Activated CD8-positive, alpha-beta T cell treated with anti-CD3 and anti-CD28 coated beads for 36 hours (primary cell): ENCODE measurements at places on chromosomes 7 and 10.

- DNase-seq, result no peak
These were observed 125.3 kb upstream of the CCDC6 start for GRCh38 chr10:60031664-60032063.

DNA sequence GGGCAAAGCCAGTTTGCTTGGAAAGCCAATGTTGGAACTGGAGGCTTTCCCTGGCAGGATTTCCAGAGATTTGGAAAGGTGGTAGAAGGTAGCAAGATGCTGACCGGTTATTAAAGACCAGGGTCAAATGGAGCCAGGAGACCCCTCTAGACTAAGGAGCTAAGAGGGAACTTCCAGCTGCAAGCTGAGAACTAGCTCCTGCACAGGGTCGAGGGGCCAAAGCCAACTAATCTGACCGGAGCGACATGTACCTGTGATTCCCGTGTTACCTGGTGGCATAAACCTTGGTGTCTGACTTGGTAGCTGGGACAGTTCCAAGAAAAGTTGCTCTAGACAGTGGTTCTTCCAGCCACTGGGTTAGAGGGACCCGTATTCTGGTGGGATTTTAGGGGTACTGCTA is 41.8 kb downstream of the SPDYE5 start:
- DNase-seq, result no peak

DNA sequence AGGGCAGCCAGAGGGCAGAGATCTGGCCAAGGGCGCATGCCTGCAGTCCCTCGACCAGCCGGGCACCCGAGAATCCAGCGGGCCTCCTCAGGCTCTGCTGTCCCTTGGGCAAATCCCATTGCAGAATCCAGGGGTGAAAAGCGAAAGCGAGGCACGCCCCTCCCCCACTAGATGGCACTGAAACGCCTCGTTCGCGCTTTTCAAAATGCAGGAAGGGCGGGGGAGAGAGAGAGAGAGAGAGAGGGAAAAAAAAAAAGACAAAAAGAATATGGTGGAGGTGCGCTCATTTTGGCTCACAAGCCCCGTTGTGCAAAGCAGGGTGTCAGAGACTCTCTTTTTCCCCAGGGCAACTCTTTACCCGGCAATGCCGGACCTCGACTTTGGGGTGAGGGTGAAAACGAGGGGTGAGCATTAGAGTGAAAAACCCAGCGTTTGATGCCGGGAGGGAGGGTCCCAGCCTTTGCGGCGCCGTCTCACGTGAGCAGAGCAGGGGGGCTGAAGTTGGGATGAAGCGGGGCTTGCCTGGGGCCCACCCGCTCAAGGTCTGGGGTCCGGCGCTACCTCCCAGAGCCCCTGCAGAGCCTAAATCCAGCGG is 2.5 kb upstream of the TMEM178B start:
- peak; percentile 66 for DNase-seq

DNA sequence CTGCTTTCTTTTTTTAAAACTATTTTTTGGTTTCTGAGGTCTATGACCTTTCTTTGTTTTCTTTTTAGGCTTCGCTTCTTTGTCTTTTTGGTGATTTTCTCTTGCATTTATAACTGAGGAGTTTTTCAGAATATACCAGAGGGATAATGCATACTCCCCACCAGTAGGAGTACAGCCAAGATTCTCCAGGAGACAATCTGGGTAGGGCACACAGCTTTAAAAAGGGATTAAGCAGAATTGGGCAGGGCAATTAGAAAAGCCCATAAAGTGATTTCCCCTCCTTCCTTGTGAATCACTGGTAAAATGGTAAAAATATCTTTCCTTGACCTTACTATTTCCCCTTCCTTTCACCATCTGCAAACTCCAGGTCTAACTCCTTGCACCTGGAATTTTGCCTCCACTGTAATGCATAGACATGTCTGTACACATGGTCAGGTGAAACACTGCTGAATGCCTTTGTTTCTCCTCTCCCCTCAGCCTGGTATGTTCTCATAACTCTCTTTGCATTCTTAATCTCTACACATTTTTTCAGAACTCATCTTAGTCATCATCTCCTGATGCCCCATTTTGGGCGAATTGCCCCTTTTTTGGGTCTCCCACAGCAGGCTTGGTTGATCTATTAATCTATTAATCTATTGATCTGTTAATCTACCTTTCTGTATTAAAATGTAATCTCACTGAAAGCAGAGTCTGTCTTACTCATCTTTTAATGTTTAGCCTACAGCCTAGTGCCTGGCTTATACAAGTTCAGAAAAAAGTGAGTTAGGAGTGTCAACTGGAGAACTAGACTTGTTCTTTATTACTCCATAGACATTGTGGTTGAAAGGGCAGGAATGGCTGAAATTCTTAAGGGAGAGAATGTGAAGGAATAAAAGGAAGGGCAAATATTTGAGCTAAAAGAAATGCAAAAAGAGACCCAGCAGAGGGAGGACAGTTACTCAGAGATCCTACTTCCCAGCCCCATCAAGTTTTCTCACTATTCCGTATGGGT is 64.6 kb downstream of the MDFIC start:
- no peak for DNase-seq

- no peak for DNase-seq
These were observed 177.2 kb downstream of the SEM1 start for GRCh38 chr7:96532428-96532935.

GRCh38 chr7:468681-469562 is 50.7 kb downstream of the PDGFA start:
- DNase-seq, result peak; percentile 47

DNA sequence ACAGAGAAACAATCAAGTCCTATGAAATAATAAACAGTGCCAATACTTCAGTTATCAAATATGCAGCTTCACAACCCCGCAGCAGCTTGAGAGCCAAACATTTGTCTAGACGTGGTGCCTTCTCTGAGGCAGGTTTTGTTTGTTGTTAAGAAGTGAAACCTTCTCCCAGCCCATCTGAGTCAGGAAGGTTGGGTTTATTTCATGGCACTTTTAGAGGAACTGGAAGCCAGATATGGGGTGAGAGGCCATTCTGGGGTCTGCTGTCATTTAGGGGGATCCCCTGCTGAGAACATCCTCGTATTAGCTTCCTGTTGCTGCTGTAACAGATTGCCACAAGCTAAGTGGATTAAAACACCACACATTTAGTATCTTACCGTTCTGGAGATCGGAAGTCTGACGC is 113.6 kb downstream of the GRK5 start:
- DNase-seq, result no peak

DNA sequence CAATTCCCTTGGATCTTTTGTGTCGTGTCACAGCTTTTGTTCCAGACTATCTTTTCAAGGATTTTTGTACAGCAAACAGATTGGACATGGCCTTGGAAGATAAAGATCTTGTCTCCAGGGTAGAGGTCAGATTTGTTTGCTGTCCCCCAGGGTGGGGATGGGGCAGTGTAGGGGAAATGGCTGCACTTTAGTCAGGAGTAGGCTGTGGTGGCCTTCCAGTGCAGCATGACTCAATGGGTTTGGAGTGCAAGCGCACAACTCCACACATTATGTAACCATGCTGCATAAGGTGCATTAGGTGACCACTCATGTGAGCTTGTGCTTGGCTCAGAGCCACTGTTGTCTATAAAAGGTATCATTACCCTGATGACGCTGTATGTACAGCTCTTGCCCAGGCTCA is 23.9 kb upstream of the ADAMTS14 start:
- no peak for DNase-seq

DNA sequence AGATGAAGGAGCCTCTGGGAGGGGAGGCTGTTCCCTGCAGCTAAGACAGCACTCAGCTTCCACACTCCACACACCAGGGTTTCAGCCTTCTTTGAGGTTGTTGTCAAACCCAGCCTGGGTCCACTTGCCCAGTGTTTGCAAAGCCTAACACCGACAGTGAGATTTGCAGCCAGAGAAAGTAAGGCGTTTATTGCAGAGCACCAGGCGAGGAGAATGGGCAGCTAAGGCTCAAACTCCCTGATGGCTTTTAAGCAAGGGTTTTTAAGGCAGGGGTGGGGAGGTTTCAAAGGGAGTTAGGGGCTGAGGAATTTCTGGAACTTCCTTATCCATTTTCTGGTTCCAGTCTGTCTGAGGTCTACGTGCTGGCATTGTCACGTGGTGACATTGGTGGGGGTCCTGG is 4.7 kb upstream of the ZNF775 start:
- DNase-seq, result no peak
